ENCODE measurements at places on chromosomes 2 and 18.

DNA sequence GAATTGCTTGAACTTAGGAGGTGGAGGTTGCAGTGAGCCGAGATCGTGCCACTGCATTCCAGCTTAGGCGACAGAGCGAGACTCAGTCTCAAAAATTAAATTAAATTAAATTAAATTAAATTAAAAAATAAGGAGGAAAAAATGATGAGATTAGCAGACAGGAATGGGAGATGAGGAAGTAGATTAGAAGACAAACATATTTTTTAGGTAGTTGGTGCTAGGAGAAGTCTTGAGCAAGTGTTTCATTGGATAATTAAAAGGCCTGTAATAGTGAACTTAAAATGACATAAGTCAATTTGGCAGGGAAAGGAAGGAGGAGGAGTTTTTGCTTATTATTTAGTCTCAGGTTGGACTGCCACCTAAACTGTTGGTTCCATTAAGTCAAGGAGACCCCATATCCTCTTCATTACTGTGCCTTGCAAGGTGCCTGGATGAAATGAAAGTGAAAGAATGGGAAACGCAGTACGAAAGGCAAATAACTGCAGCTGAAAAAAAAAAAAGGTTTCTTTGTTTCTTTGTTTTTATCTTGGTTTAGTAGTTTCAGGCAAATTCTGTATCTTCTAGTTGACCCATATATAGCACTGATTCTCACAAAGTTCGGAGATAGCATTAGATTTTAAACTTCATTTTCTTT lies 162.0 kb downstream of the SLC8A1 start:
- no peak for DNase-seq

- DNase-seq, result no peak
These were observed 65.1 kb downstream of the CAB39 start for GRCh38 chr2:230777721-230778120.

GRCh38 chr18:59549503-59550173 lies 147.6 kb downstream of the CCBE1 start:
- no peak for DNase-seq

DNA sequence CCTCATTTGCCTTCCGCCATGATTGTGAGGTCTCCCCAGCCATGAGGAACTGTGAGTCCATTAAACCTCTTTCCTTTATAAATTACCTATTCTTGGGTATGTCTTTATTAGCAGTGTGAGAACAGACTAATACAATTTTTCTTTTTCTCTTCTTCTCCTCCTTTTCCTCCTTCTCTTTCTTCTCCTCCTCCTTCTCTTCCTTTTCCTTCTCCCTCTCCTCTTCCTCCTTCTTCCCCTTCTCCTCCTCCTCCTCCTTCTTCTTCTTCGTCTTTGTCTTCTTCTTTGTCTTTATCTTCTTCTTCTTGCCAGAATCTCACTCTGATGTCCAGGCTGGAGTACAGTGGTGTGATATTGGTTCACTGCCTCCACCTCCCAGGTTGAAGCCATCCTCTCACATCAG lies 20.2 kb downstream of the SKA1 start:
- DNase-seq, result no peak

DNA sequence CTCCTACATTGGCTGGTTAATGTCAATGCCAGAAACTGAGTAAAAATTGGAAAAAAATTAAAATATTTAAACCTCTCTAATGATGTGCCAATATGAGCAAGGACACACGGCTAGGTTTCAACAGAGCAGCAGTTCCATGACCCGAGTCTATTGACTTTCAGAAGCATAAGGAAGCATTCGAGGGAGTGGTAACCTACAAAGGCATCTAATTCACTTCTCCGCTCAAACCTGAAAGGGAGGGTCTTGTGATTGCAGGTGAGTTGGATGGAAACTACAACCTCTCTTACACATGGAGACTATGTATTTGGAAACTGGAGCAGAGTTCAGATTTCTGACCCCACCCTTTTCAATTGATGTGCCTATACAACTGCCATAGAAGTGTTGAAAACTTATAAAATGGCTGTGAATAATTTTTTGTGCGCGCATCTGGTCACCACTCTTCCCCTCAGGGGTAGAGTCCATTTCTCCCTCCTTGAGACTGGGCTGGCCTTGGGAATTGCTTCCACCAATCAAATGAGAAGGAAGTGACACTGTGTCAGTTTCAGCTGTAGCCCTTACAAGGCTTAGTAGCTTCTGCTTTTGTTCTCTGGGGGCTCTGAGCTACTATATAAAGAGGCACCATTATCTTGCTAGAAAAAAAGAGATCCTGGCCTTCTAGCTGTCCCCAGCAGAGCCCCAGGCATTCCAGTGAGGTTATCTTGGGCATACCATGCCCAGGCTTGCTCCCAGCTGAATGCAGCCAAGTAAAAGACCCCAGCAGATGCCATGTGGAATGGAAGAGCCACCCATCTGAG lies 278.0 kb downstream of the EPHA4 start:
- DNase-seq, result no peak

GRCh38 chr18:62198259-62198658 lies 11.2 kb downstream of the RELCH start:
- no peak for DNase-seq

DNA sequence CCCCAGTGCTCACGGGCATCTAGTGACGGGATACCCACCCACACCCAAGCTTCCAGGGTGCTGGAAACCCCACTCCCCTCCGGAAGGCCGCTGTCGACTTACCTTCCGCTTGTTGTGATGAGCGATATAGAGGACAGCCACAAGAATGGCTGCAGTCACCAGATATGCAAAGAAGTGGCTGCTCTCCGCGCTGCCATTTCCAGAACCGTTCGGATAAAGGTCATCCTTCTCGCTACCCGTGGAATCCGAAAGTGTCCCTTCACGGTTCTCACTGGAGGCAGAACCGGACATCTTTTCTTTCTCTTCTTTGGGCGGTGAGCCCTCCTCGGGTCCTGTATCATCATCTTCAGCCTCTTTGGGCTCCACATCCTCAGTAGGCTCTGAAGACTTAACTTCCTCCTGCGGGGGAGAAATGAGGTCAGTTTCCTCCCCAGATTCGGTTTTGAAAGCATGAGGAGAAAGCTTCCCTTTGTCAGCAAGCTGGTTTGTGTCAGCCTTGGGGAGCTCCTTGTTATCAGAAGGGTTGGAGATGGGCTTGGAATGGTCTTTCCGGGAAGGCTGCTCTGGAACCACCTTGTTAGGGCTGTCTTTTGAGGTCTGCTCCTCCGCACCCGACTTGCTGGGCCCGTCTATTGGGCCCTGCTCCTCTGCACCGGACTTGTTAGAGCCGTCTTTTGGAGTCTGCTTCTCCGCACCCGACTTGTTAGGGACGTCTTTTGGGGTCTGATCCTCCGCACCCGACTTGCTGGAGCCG lies 1.2 kb downstream of the TGOLN2 start:
- DNase-seq, result peak; percentile 42

DNA sequence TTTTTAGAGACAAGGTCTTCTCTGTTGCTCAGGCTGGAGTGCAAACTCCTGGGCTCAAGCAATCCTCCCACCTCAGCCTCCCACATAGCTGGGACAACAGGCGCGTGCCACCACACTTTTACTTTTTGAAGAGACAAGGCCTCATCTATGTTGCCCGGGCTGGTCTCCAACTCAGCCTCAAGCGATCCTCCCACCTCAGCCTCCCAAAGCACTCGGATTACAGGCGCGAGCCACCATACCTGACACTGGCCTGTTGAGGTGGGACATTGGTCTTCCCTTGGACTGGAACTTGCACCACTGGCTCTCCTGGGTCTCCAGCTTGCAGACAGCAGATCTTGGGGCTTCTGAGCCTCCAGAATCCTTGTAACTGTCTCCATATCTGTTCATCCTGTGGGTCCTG lies 75.6 kb downstream of the NDUFA10 start:
- DNase-seq, result no peak

GRCh38 chr2:60470340-60470739 lies 83.1 kb downstream of the BCL11A start:
- DNase-seq, result no peak

DNA sequence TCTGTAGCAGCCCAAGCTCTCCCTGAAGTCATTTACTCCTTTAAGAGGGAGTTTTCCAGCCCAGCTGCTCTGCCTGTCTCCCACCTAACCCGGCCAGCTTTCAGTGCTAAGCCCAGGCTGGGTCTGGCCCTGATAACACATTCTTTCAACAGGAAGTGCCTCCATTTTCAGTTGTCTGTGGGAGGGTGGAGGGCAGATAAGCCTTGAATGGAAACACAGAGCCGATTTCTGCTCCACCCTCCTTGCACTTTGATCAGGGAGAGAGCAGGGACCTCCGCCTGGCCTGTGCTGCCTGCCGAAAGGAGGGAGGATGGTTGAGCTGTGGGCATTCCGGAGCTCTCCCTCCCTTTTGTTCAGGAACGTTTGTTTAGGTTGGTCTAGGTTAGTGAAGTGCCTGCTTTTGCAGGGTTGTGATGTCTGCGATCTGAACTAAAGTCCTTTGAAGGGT lies 24.8 kb downstream of the GATA6 start:
- no peak for DNase-seq

- peak; percentile 25 for DNase-seq
These were observed 47.1 kb upstream of the SELENOI start for GRCh38 chr2:26298638-26299393.

All from CD4-positive, alpha-beta T cell treated with Interleukin-4 for 1 hour (primary cell).